Stimulated activated CD8-positive, alpha-beta memory T cell treated with anti-CD3 and anti-CD28 coated beads, Interleukin-4, amount 100 ng/mL, for 4 hours (primary cell): ENCODE measurements at places on chromosomes 2 and 18.

DNA sequence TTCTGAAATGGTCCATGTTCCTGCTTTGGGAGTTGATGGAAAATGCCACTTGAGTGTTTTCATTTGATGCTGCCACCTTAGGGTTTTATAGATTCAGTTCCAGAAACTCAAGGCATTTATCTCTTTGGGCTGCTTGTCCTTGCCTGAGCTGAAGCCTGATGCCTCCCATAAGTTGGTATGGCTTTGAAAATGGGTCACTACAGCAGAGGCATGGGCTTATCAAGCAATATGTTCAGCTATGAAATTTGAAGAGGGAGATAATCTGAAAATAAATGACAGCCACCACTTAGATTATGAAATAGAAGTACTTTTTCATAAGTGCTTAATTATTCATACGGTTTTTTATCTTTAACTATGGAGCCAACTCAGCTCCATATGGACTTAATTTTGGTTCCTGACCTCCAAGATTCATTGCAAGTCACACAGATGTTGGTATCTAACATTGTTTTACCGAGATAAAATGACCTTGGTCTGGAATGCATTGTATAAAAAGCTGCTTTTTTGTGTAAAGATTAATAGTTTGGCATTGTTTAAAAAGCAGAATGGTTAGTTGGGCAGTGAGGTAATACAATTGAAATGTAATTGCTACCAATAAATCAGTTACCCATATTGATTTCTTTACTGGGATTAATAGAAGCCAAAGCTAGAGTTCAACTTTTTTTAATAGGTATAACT lies 4.5 kb downstream of the SLC14A1 start:
- no peak for DNase-seq

- DNase-seq: no peak
Observed at GRCh38 chr2:160288324-160288723, 88.3 kb upstream of the ITGB6 start.

GRCh38 chr2:73896362-73897239 lies 3.8 kb downstream of the ACTG2 start:
- no peak for DNase-seq

DNA sequence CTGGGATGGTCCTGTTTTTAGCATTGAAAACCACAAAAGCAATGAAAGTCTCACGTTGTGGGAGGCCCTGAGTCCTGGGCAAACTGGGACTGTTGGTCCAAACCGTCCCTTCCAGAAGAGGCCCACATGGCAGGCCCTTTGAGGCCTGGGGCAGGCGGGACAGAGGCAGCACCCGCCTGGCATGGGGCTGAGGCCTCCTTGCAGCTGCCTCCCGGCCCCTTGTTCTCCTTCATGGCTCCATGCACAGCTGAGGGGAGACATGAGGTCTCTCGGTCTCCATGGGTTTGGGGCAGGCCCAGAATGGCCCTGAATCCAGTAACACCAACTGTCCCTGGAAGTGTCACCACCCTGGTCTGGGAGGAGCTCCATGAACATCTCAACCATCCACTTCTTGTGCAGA lies 61.9 kb downstream of the RRM2 start:
- no peak for DNase-seq

- no peak for DNase-seq
Observed at GRCh38 chr2:230552181-230552580, 136.2 kb downstream of the SP100 start.
